Esophagus muscularis mucosa (tissue), 4 donors: ENCODE measurements at places on chromosomes 4 and X. TPM values are rescaled to one million over a fixed set of nuclear protein-coding genes. Genes with fewer than 3 reads are reported as not detected.

The TMEM33 gene
- total RNA-seq, result 28.3 TPM

GRCh38 chr4:993111-994029, at the start of gene SLC26A1:
Gene SLC26A1, minus strand, starts transcription at chr4:993404. Its CDS starts 1,701 bp downstream, at chr4:991703.
- no peak for DNase-seq

The LAP3 gene
- total RNA-seq, result 117 TPM

GRCh38 chr4:174929346-174929745, 11.2 kb downstream of the ADAM29 start:
- DNase-seq, result no peak

- DNase-seq, result no peak
Observed at GRCh38 chr4:138138774-138139173, 103.4 kb downstream of the SLC7A11 start.

DNA sequence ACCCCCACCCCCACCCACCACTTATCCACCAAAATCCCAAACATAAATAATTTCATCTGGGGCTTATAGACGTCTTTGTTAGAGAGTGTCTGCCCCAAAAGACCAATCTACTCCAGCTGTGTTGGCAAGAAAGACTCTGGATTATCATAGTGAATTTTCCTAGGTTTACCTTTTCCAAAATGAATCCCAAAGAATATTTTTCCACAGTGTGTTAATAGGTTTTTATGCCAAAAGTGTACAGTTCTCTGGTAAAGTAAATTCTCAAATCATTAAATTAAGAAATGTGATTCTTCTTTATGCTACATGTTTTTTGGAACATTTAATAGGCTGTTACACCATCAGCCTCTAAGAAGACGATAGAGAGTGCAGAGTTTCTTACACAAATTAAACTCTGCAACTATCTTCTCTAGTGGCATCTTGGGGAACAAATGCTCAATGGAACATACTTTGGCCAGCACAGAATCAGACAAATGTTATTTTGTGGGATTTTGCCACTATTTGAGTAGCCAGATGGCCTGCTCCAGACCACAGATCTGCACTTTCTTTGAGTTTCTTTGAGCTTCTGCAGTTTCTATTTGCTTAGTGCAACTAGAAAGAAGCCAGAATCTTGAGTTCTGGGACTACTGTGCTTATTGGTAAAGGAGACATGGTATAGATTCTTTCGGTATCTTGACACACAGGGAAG, 206.0 kb downstream of the KIT start:
- DNase-seq, result no peak
